ENCODE measurements at places on chromosomes 1 and 21.

GRCh38 chr1:205258719-205259118 lies 31.0 kb downstream of the TMCC2 start:
- DNase-seq, result no peak

GRCh38 chr1:162878000-162878596 lies 17.1 kb upstream of the CCDC190 start:
- DNase-seq, result no peak

DNA sequence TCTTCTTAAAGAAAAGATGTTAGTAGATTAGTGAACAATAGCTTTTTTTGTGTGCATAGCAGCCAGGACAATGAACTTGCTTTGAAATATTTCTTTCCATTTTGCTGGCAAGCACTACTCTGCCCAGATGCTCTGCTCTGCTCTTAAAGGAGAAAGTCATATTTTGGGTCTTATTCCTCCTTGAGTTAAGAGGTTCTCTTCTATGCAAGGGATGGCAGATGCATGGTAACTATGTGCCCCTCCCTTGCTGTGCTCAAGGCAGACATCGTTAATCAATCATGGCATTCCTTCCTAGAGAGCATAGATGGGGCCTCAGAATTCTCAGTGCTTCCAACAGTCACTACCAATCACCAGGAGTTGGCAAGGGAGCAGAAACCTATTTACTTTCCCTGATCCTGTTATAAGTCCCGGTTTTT lies 27.6 kb downstream of the NIPAL3 start:
- DNase-seq, result no peak

DNA sequence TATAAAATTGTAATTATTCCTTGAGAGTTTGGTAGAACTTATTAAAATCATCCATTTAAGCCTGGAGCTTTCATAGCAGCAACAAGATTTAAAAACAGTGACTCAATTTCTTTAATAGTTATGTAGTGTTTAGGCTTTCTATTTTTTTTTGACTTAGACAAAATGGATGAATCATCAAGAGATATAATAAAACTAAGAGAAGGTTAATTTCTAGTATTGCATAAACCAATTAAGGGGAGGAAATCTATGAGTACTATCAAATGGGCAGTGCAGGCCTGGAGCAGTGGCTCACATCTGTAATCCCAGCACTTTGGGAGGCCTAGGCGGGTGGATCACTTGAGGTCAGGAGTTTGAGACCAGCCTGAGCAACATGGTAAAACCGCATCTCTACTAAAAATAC lies 416.3 kb upstream of the USP24 start:
- no peak for DNase-seq

- no peak for DNase-seq
These were observed 201.4 kb upstream of the BRINP3 start for GRCh38 chr1:190679044-190679443.

DNA sequence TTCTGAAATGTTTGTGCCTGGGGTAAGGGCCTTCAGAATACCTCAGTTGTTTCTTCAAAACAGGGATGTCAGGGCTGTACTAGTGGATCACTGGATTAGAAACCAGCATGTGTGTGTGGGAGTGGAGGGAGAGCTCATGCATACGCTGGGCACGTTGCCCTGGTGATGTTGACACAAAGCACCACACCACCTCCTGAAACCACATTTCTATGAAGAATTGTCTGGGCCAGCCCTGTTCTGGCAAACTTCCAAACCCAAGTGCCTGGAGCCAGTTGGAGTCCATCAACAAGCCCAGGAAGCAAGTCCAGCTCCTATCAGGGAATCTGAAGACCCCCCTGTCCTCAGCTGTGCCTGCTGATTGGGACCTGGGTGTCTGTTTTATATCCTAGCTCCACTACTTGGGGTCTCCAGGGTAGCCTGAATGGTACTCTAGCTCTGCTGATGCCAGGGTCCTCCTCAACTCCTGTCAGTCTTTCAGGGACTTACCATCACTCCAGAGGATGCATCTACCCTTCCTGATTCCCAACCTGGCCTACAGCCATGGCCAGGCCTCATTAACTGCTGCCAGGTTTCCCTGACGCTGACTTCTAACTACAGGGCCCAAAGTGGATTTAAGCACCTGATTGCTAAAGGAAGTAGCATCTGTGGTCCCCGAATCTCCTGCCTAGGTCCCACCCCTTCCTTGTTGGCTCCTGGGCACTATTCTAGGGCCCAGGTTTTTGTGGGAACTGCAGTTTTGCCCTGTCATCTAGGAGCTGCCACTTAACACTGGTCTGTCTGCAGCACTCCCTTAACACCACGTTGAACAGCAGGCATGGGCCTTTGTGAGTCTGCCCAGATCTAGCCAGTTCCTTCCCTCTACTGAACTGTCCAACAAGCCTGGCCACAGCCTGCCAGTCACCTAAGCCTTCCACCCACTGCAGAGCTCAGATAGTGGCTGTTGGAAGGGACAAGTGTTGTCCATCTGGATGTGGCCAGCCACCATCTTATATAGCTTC lies 45.5 kb downstream of the LPAR3 start:
- peak; percentile 3 for DNase-seq

- DNase-seq, result no peak
These were observed 78.2 kb downstream of the GPR88 start for GRCh38 chr1:100616121-100616621.

DNA sequence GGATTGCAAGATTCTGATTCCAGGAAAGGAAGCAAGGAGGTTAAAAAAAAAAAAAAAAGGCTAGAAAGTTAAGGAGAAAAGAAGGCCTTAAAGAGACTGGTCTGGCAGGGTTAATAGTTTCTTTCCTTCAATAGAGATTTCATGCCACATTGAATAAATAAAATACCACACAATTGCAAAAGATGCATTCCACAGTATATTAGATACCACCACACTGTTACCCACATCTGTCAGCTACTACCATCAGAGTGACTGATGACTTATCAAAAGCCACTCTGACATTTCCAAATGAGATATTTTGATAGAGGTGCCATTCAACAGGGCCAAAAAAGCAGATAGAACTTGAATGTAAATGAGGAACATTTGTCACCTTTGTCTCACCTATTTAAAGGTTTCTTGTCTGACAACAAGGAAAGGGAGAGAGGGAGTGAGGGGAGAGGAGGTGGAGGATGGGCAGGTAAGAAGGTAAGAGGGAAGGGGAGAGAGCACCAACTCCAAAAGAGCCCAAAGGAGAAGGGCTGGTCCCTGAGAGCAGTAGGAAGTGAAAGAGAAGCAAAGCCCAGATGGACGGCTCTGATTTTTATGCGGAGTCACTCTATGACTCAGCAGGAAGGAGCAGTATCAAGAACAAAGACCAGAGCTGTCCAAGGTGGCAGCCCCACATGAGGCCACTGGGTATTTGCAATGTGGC lies 38.3 kb downstream of the LRRN2 start:
- no peak for DNase-seq

GRCh38 chr1:29453502-29454240 lies 217.3 kb downstream of the PTPRU start:
- no peak for DNase-seq

DNA sequence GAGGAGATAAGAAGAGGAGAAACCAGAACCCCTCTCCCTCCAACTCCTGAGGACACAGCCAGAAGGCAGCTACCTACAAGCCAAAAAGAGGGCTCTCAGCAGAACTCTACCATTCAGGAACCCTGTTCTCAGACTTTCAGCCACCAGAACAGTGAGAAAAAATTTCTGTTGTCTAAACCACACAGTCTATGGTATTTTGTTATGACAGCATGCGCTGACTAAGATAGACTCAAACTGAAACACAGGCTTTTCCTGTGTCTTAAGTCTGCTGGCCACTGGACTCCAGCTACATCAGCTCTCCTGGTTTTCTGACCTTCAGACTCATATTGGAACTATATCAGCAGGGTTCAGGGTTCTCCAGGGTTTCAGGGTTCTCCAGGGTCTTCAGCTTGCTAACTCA lies 126.5 kb upstream of the TNFSF4 start:
- DNase-seq, result no peak

- no peak for DNase-seq
These were observed 14.5 kb upstream of the NLRP3 start for GRCh38 chr1:247401310-247402119.

GRCh38 chr1:24786191-24786590 lies 40.9 kb downstream of the CLIC4 start:
- no peak for DNase-seq

DNA sequence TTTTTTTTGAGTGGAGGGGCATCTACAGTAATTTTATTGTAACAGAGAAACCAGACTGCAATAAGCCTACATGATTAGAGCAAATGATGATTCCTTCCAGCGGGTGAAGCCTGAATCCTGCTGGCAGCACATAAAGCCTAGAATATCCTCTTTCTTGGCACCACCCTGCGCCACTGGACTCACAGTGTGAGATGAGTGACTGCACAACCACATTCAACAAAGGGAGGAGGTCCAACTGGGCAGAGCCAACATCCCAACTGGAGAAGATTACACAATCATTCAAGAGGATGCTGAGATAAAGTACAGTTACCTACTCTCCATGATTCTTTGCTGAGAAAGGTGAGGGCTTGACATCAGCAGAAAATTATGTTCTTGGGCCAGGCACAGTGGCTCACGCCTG lies 67.4 kb downstream of the TNFSF4 start:
- no peak for DNase-seq

GRCh38 chr21:46472246-46472645 lies 13.6 kb downstream of the DIP2A start:
- DNase-seq, result no peak

DNA sequence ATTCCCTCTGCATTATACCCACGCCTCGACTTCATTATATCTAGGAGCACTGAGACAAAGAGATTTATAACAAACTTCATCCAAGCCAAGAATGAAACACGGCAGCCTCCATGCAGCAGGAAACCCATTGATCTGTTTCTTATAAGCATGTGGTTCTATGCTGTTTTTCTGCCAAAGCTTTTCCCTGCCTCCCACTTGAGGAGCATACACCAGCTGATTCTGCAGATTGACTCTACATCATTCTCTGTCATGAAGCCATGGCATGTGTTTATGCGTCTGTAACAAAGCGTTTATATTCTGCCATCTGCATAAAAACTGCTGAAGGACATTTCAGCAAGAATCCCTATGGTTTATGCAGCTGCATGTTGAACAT lies 102.0 kb downstream of the CYYR1 start:
- no peak for DNase-seq

DNA sequence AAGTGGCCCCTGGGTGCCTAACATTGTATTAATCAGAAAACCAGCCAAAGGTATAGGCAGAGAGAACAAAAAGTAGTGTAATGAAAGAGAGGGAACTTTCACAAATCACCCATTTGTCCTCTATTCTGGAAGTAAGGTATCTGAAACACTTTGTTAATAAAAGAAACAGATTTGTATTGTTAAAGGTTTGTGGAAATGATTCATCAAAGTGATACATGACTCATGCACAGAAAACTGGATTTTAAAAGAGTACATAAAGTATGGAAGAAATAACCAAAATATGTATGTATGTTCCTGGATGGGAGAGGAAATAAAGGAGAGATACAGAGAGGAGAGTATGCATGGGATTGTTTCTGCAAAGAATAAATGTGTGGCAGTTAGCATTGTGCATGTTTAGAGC lies 126.8 kb downstream of the RGS21 start:
- DNase-seq, result no peak

DNA sequence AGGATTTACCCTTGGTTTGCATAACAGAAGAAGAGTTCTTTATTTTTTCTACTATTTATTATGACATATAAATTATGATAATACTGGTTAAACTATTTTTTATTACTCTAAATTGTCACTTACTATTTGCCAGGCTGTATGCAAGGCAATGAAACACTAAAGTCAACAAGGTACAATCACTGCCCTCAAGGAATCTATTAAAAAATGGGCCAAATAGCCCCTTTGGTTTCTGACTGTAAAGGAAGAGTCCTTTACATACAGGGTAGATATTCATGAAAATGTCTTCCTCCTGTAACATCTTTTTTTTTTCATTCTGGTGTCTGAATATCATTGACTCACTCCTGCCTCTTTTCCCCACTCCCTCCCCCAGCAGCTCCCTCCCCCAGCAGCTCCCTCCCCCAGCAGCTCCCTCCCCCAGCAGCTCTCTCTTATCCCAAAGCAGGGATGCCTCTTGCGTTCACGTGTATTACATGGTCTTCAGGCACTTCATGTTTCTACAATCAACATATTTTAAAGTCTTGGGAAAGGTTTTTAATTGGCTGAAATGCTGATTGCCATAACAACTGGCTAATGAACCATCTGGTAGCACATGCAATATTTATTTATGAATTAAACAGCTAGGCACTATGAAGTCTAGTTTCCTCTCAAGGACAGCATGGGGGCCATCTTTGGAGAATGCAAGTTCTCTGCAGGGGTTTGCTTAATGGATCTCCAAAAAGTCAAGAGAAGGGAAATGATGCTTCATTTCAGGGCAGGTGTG lies 400.4 kb upstream of the PLXNA2 start:
- DNase-seq, result no peak

DNA sequence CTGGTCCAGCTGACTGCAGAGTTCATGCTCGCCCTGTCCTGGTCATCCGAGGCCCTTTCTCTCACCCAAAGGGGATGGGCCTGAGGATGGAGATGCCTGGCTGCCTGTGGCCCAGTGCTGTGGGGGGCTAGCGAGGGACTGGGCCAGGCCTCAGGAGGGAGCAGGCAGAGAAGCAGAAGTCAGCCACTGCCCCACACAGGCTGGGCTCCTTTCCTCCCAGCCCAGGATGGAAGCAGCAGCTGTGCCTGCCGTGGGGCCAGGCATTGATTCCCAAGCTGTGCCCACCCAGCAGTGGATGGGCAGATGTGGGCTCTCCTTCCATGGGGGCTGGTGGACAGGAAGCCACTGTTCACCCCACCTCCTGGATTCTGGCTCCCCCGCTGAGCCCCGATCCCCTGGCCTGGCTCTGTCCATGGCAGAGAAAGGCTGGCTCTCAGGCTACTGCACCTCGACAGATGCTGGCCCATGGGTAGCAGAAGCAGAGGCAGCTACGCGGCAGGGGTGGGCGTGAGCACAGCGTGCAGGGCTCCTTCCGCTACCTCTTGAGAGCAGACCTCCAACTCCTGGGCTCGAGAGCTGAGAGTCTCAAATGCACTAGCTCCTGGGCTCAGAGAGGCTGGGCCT lies 24.6 kb downstream of the RUNX3 start:
- no peak for DNase-seq

- no peak for DNase-seq
These were observed 45.9 kb downstream of the MAB21L3 start for GRCh38 chr1:116157096-116157495.

DNA sequence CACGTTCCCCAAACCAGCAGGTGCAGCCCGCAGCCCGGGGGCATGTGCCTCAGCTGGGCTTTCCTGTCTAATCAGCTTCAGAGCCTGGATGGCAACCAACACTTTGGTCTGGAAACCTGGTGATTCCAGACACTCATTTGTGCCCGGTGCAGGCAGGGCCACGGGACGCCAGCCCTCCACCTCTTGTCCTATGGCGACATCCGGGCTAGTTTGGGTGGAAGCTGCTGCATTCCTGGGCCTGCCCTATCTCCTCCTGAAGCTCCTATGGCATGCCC lies 111.8 kb downstream of the WDR4 start:
- no peak for DNase-seq

All from stimulated activated naive CD4-positive, alpha-beta T cell treated with Interleukin-2 at 50 U/mL for 16 hours (primary cell).